ENCODE measurements at places on chromosomes 6 and 20.

- DNase-seq: peak; percentile 25
These were observed 250.9 kb upstream of the JAG1 start for GRCh38 chr20:10924644-10925201.

GRCh38 chr20:58251979-58252591 is 23.6 kb upstream of the ANKRD60 start:
- no peak for DNase-seq

- DNase-seq: no peak
These were observed 6.7 kb downstream of the SRC start for GRCh38 chr20:37352608-37352980.

GRCh38 chr20:53773792-53774401 is 180.3 kb upstream of the ZNF217 start:
- DNase-seq: no peak

- no peak for DNase-seq
These were observed 76.5 kb downstream of the QKI start for GRCh38 chr6:163490826-163491577.

GRCh38 chr6:14711056-14711703 is 534.7 kb upstream of the JARID2 start:
- DNase-seq: peak; percentile 14

All from NCI-H774 (cell line).